ENCODE measurements at places on chromosomes 1 and 21. TPM values are rescaled to one million over a fixed set of nuclear protein-coding genes. Genes with fewer than 3 reads are reported as not detected.

Gene LCE2C
- not detected for total RNA-seq

GRCh38 chr1:30406996-30407864, 316.2 kb downstream of the MATN1 start:
- no peak for DNase-seq

- DNase-seq = no peak
Measured at GRCh38 chr1:210362526-210362925, 33.8 kb downstream of the HHAT start.

DNA sequence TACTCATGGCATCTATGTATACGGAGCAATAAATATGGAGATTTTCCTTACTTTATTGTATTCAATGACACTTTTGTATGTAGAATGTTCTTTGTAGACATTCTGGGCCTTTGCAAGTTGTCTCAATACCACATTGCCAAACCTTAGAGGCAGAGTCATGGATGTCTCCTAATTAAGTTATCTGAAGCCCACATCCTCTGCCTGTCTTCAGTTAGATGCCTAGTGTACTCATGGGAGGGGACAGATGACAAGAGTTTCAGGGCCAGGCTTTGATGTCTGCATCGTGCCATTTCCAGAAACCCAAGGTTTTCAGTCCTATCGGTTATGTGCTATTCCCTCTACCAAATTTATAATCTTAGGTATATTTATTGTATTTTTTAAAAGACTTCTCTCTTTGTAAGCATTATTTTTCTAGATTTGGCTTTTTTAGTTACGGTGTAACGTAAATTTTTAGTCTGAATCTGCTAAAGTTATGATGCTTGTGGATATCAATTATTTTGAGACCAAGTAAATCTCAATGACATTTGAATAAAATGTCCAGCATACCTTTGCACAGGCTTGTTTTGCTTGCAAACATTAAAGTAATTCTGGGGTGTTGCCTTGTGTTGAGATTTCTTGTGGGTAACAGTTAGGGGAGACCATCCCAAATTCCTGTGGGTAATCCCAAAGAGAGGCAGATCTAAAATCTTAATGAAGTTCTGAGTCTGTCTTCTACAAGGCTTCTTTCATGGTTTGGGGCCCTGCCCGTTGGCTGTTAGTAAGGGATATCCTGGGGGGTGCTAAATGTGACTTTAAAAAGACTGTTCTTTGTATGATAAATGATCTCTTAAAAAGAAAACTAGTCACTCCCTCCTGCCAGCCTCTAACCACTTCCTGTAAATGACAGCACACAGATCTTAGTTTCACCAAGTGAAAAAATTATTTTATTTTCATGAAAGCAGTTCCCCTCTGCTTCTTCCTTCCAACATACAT, 8.0 kb upstream of the MACF1 start:
- DNase-seq = peak; percentile 50

- DNase-seq = no peak
Measured at GRCh38 chr1:119794230-119794875, 16.9 kb downstream of the REG4 start.

GRCh38 chr1:198175423-198176170, 18.8 kb downstream of the NEK7 start:
- no peak for DNase-seq

DNA sequence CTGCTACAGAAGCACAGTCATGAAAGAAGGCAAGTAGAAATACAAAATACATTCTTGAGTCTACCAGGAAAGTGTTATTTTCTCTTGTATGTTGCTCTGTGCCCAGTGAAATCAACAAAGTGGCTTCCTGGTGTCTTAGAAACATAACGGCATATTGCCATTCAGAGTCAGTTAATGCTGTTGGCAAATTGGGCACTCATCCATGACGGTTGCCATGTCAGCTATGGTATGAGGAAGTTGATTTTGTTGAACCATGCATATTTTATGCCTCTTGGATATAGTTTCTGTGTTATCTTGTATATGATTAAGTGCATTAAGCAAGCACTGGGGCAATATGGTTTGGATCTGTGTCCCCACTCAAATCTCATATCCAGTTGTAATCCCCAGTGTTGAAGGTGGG, 153.1 kb upstream of the CXADR start:
- DNase-seq = no peak

Data from activated T-cell treated with anti-CD3 and anti-CD28 coated beads, Interleukin-2, amount 50 U/mL, for 4 hours (primary cell).